ENCODE measurements at places on chromosomes 3 and 15.

DNA sequence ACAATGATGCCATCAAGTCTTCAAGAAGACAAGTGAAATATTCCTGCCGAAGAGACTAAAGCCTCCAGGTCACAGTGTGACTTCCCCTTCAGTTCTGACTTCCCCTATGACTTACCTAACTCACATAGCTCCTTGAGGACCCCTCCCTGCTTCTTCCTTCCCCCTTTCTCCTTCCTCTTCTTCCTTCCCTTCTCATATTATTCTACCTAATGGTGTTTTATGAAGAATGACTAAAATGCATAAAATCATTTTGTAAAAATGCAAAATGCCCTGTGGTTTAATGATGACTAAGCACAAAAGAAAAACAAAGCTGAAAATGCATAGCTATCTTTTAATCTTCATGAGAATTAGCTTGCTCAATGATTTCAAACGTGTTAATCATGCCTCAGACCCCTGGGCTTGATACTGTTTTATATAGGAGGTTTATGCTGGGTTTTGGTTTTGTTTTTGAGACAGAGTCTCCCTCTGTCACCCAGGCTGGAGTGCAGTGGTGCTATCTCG, 26.1 kb upstream of the TM4SF4 start:
- no peak for DNase-seq

DNA sequence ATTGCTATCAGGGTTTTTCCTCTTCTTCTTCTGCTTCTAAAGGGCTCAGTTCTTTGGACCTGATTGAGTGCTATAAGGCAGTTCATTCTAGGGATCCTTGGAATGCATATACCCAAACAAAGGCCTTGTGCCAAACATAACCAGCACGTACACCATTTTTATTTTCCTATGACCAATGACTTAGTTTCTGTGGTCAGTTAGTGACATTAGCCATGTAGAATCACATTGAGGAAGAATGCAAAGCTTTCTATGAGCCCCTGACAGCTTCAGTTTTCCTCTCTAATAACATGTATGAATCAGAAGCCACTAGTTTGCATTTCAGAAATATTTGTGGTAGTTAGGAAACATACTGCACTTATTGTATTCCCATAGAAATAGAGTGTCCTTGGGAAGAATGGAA, 240.0 kb downstream of the THRB start:
- peak; percentile 85 for DNase-seq

DNA sequence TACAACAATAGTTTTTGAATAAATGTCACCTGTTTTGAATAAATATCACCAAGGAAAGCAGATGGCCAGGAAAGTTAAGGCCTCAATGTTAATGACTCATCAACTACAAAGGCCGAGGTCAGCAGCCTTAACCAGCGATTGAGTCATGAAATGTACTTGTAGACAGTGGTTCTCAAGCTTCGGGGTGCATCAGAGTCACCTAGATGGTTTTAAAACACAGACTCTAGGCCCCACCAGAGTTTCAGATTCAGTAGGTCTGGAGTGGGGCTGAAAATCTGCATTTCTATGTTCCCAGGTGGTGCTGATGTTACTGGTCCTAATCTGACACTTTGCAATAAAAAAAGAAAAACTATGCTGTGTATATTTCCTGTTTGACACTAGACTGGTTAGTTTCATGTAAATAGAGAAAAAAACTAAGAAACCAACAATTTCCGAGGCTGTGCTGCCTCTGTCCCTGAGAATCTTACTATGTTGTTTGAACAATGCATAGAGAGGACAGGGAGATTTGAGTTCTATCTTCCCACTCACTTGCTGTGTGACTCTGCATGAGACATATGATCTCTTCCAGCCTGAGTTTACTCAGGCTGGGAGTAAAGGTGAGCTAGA, 9.8 kb downstream of the RAB27A start:
- peak; percentile 74 for DNase-seq

DNA sequence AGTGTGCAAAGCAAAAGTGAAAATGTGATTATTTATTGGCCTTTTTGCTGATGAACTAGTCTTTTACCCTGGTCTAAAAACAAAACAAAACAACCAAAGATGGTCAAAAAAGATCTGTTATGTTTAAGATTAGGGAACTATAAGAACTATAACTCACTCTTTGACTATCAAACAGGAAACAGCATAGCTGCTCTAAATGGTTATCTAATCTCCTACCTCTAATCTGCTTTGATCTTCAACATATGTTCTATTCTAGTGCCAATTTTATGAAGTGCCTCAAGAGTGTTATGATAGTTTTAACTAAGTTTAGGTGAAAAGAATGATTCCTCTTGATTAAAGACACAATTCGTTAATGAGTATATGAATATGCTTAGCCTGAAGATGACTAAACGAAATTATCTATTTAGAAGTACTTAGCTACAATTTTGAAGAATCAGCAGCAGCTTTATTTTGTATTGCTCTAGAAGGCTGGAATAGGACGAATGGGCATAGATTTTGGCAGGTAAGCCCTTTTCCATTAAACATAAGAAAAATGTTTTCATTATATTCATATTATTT, 46.0 kb downstream of the SETD2 start:
- no peak for DNase-seq

DNA sequence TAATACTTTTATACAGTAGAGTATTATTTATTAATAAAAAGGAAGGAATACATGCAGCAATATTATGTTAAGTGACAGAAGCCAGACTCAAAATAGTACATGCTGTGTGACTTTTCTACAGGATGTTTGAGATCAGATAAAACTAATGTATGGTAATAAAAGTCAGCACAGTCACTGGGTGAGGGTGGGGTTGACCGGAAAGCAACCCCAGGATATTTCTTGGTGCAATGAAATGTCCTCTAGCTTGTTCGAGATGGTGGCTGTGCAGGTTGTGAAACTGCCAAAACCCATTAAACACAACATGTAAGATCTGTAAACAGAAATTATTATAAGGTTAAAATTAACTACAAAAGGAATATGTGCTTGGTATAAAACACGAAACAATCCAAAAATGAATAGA, 20.8 kb upstream of the ALDH1L1 start:
- no peak for DNase-seq

GRCh38 chr15:69664572-69665571, 212.3 kb downstream of the RPLP1 start:
- DNase-seq = no peak

- DNase-seq = no peak
These were observed 126.5 kb downstream of the UBE2E2 start for GRCh38 chr3:23329471-23330105.

- no peak for DNase-seq
These were observed 99.8 kb downstream of the SLMAP start for GRCh38 chr3:57855943-57856342.

GRCh38 chr3:71589132-71589531, 5.6 kb upstream of the FOXP1 start:
- DNase-seq = no peak

GRCh38 chr3:38649500-38650247, at the start of gene SCN5A:
Gene SCN5A (minus strand): TSS chr3:38649687. CDS start chr3:38633307, 16,380 bp downstream.
- DNase-seq = no peak

DNA sequence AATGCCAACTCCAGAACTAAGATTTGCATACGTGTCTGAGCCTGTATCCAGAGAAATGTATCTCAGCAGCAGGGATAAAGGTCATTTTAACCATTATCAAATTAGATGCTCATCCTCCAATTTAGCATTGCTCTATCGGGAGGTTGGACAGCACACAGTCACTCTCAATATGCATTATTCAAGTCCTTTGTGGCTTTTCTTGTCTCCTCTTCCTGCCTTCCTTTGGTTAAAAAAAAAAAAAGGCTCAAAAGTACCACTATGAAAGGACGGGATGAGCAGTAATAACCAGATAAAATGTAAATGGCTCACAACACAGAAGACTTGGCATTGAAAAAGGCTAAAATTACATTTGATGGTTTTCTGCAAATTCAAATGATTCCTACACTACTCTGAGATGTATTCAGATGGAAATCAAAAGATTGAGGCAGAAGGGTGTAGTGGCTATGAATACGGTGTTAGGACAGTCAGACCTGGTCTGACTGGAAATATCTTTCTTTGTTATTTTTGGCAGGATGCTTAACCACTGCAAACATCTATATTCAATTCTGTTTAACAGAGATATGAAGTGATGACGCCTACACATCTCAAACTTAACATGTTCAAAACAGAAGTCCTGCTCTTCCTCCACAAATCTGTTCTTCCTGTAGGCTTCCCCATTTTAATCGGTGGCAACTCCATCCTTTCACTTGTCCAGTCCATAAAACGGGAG, 109.6 kb downstream of the ADAMTS9 start:
- DNase-seq = no peak

GRCh38 chr3:35448121-35448520, 191.2 kb upstream of the ARPP21 start:
- DNase-seq = no peak

- DNase-seq = no peak
These were observed 456.3 kb downstream of the FOXP1 start for GRCh38 chr3:71127052-71127831.

DNA sequence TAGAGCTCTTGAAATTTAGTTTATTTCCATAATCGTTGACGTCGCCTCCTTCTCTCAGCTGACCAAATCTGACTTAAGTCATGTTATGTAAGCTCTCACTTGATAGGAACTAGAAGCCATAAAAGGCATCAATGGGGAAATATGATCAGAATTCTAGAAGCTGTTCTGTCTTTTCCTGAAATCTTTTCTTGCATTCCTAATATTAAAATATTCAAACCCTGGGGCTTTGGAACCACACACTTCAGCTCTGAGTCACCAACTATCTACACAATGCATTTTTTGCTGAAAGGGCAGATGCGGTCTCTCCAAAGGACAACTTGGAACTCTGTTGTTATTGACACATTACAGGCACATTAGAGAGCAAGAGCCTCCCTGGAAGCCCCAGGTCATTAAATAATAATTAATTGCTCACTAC, 91.3 kb downstream of the LARS2 start:
- DNase-seq = peak; percentile 86

DNA sequence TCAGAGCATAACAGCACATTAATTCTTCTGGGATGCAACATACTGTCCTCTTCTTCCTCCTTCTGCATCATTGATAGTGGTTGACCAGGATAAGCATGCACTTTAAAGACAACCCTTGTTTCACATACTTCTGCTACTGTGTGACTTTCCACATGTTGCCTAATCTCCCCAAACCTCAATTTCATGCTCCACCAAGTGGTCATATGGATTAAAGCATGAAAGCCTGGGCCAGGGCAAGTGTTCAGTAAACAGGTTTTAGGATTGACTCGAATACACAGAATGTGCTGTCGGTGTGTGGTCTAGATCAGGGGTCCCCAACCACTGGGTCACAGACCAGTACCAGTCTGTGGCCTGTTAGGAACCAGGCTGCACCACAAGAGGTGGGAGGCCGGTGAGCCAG, 22.5 kb upstream of the BFSP2 start:
- peak; percentile 49 for DNase-seq

DNA sequence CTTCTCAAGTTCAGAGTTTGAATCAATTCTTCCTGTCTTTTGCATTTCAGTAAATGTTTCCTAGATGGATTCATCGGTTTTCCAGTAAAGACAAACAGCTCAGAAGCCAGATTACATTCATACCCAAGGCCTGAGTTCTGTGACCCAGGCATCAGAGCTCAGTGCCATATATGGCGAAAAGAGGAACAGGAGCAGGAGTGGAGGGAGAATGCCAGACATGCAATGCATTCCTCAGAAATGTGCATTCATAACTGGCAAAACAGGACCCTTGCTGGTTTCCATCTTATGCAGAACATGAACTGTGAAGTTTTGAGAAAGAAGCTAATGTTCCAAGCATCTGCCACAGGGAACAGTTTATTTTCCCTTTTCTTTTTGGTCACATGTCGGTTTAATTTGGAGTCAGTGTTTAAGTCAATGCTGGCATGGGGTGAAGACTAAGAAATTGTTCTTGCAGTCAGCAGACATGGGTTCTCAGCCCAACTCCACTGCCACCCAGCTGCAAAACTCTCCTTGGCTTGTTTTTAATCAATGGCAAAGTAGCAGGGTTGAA, 116.5 kb downstream of the LPP start:
- peak; percentile 90 for DNase-seq

GRCh38 chr3:106251160-106251892, 382.5 kb upstream of the CBLB start:
- no peak for DNase-seq

- no peak for DNase-seq
These were observed 5.0 kb downstream of the GTPBP8 start for GRCh38 chr3:112995800-112996199.

GRCh38 chr3:39448506-39449233, 18.8 kb upstream of the MOBP start:
- DNase-seq = no peak

- DNase-seq = no peak
These were observed 250.7 kb downstream of the PTPRG start for GRCh38 chr3:61812085-61812484.

DNA sequence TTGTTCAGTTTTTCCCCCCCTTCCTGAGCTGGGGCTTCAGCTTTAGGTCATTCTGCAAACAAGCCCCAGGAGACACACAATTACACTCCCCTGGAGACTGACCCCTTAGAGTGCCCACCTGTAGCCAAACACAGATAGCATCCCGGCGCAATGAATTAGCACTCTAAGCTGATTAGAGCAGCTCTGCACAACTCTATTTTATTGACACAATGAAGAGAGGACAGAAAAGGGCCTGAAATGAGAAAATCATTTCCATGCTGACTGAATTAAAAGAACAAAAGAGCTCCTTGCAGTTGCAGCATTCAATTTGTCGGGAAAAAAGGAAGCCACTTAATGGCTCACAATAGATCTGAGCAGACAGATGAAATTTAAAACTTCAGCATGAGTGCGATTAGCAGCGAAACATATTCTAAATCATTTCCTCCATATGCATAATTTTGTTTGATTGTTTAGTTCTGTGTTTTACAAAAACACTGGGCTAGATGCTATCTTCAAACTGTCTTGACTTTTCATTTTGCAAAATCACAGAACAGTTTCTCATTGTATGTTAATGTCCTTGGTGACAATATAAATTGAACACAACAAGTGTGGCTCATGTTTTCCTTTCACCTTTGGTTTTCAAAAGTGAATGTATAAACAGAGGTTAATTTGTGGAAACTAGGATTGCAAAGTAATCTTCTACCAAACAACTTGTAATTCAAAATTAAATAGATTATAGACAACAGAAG, 308.6 kb downstream of the MECOM start:
- no peak for DNase-seq

DNA sequence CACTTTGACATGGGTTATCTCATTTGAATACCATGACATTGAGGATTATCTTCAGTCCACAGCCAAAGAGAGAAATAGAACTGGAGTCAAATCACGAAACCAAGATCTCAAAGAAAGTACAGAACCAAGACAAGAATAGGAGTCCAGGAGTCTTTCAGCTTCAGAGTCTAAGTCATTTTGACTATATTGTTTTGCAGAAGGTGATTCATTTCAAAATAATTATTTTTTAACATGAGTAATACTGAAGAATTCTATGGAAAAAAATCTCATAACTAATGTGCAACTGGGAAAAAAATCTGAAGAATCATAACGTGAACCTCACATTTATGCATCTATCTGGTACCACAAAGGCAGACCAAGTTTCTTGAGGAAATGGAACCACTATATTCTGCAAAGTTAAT, 60.3 kb downstream of the UBE3A start:
- no peak for DNase-seq

DNA sequence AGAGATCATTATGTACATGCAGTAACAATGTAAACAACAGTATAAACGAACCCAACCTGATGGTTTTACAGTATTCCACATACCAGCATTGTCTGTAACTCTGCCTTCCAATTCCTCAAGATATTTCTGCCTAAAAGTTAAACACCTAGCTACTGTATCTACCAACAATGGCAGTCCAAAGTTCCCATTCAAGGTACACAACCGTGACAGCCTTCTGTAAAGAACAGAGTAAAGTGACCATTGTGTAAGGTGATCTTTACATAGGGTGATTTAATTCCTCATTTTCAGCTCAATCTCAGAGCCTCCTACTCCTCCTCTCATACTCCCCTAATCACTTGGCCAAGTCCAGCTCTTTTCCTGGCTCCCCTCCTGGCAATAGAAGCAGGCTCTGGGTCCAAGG, 10.4 kb downstream of the SECISBP2L start:
- DNase-seq = no peak
